Fibroblast of upper back skin (primary cell): ENCODE measurements at places on chromosomes 12 and 14.

DNA sequence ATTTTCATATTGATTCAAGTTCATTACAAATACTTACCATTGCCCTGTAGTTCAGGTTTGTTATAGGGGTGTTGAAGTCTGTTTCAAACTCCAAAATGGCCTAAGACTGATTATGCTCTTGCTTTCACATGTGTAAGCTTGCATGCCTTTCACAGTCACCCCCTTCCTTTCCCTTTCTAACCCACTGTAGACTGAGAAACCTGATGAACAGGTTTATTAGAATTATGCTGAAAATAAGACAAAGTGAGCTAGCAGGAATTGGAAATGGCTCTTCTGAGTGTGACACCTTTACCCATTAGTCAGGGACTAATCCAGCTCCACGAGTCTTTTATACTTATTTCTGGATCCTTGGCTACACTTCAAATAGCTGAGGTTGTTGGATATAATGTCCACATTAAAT is 38.9 kb downstream of the FBXO33 start:
- DNase-seq: no peak

- DNase-seq: no peak
Measured at GRCh38 chr12:79071498-79071897, 206.9 kb downstream of the SYT1 start.

GRCh38 chr12:116354534-116354933 is 77.0 kb upstream of the MED13L start:
- DNase-seq: no peak

- DNase-seq: no peak
Measured at GRCh38 chr14:21109377-21110138, 8.7 kb downstream of the TMEM253 start.

- DNase-seq: peak; percentile 42
Measured at GRCh38 chr14:90521084-90521929, 124.5 kb downstream of the CALM1 start.
